ENCODE measurements at places on chromosomes 6 and 20.

GRCh38 chr6:15870333-15871043 is 207.7 kb upstream of the DTNBP1 start:
- DNase-seq = peak; percentile 45

DNA sequence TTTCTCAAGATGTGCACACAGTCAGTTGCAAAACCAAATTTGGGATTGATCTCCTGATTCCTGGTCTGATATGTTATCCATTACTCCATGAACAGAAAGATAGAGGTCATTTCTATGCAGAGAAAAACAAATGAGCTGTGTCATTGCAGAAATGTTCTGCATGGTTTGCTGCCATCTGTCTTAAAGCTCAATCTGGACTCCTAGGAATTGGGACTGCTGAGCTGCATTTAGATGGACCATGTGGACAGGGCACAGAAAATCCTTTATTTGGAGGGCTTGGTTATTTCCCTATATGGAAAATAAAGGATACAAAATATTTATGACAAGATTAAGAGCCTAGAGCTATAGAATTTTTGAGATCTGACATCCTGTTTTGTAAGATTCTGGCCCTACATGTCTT is 91.3 kb downstream of the ADGRB3 start:
- no peak for DNase-seq

- DNase-seq = no peak
Observed at GRCh38 chr6:12865117-12865516, 148.6 kb downstream of the PHACTR1 start.

- no peak for DNase-seq
Observed at GRCh38 chr6:2731281-2731909, 19.3 kb downstream of the MYLK4 start.

DNA sequence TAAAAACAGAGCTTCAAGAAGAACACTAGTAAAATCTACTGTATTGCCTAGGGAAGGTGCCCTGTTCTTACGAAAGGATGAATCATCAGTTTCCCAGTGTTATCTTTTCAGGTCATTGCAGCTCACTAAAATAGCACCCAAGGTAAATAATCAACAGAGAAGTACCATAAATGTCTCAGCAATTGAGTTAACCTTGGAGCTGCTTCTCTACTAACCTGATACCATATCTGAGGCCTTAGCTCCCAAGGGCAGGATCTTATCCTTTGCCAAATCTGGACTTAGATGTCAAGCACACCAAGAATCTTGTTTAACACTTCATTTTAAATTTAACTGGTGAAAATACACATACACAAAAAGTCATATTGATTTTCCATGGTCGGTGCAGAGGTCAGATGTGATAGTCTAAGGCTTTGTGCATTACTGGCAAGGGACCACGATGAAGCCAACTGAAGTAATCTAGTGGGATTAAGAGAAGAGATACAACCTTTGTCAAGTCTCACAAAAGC is 81.5 kb downstream of the EDN1 start:
- no peak for DNase-seq

DNA sequence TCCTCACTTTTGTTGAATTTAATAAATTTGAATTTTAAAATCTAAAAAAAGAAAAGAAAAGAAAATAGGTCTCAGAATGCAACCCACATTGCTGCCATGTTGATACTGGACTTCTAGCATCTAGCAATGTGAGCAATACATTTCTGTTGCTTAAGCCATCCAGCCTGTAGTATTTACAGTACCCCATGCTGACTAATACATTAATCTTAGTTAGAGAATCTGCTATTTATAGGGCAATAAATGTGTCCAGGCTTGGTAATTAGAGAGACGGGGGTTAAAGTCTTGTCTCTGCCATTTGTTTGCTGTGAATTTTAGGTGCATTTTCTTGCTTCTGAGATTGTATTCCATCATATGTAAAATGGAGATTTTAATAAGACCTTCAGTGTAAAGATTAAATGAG is 471.3 kb downstream of the DHX35 start:
- no peak for DNase-seq

- DNase-seq = no peak
Observed at GRCh38 chr20:8227293-8227692, 95.2 kb downstream of the PLCB1 start.

- no peak for DNase-seq
Observed at GRCh38 chr6:49423817-49424216, 39.2 kb downstream of the MMUT start.

GRCh38 chr20:62104234-62104789 is 18.0 kb upstream of the LSM14B start:
- no peak for DNase-seq
